Amygdala (tissue), 56 donors: ENCODE measurements at places on chromosomes 7 and 10.

DNA sequence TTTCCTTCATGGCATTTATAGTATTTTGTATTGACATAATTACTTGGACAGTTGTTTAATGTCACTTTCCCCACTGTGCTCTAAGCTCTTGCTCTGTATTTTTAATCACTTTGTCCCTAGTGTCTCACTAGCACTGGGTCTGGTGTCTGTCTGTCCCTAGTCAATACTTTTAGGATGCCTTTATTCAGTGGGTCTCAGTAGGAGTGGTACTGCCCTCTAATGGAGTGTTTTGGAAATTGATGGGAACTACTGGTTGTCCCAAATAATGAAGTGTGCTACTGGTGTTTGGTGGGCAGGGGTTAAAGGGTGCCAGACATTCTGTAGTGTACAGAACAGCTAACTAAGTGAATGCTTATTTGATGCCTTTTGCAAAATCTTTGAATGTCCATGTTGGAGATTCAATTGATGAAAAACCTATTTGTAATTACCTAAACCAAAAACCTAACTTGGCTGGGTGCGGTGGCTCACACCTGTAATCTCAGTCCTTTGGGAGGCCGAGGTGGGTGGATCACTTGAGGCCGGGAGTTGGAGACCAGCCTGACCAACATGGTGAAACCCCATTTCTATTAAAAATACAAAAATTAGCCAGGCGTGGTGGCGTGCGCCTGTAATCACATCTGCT is 33.3 kb downstream of the CDK14 start:
- no peak for DNase-seq

DNA sequence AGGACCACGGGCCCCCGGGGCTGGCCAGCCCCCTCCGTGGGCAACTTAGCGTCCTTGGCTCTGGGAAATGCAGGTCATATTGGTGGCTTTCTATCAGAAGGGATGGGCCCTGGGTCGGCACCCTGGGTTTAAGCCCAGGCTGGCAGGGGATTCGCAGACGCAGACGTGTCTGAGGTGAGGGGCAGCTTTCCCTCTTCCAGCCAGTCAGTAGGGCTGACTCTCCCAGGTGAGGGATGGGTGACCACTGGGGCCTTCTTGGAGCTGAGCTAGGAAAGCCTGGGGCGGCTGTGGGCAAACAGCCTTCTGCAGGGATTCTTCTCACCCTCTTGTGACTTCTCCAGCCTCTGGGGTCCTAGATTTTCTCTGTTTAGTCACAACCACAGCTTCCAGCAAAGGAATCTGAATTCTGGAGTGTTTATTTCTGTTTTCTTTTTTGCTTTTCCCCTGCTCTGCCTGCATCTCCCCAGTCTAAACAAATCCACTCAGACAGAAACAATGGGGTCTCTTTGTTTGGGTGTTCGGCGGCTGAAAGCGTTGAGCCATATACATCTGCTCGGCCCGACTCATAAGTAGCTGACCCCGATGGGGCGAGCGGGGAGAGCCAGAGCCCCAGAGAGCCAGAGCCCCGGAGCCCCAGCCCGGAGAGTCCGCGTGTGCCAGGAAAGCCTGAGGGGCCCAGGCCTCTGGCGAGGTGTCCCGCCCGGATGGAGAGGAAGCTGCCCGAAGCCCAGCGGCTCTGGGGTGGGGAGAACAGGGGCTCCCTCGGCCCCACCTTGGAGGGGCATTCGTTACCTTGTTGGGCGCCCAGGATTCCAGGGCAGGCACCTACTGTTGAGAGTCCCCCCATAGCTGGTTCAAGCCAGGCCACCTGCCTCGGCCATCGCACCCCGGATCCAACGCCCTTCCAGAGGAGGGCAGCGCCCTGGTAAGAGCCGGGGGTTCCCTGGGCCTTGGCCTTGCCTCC is 2.0 kb downstream of the MNX1 start:
- DNase-seq, result no peak

DNA sequence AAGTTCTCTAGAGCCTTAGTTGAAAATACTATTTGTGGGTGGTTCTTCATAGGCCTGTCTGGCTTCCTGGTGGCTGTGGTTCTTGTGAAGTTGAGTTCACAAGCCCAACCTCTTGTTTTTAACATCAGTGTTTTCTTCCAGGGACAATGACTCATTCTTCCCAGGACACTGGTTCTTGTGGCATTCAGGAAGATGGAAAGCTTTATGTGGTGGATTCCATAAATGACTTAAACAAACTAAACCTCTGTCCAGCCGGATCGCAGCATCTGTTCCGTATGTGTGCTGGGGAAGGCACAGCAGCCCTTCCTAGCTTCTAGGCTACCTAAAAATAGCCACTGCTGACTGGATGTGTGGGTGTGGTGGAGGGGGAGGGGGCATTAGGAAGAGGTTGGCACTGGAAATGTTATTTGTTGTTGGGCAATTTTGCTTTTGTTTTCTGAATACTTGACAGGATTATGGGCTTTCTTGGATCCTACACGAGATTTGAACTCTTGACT is 3.9 kb downstream of the LSMEM1 start:
- no peak for DNase-seq

- DNase-seq, result no peak
Observed at GRCh38 chr7:101631224-101631714, 2.2 kb upstream of the MYL10 start.

- DNase-seq, result no peak
Observed at GRCh38 chr7:50507898-50508470, 57.2 kb downstream of the DDC start.

- DNase-seq, result no peak
Observed at GRCh38 chr10:127694580-127695193, 42.3 kb upstream of the FOXI2 start.

DNA sequence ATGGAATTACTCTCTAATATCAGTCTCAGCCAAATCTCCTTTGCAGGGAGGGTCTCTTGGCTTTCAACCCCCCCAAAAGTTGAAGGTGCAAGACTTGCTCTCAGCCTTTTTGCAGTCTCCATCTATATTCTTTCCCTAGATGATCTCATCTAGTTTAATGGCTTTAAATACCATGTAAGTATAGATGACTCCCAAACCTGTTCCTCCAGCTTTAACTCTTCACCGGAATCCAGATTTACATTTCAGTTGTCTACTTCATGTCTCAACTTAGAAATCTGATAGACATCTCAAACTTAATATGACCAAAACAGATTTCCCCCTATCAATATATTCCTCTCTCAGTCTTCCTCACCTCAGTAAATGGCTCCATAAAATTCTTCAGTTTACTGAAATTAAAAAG is 9.9 kb upstream of the TAS2R41 start:
- no peak for DNase-seq

DNA sequence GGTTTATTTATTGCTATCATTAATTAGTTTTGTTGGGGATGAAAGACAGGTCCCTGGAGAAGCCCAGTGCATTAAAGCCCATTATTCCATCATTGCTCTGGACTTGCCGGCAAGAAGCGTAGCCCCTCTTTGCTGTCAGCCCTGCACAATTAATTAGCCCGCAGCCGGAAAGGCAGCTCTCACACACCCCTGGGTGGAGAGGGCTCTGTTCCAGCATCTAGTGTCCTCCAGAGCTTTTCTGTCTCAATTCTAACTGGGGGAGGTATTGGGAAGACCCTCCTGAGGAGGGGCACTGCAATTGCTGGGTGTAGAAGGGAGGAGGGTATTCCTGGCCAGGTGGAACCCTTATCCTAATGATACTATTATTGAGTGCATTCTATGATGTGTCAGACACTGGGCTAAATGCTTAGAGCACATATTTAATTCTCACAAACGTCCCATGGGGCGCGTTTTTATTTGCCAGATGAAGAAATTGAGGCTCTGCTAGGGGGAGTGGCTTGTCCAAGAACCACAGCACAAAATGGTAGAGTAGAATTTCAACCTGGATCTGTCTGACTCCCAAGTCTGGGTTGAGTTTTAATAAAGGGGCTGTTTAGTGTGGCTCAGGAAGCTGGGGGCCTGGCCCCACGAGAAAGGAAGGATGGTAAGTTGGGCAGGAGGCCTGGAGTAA is 148.1 kb upstream of the PCBD1 start:
- DNase-seq, result no peak

DNA sequence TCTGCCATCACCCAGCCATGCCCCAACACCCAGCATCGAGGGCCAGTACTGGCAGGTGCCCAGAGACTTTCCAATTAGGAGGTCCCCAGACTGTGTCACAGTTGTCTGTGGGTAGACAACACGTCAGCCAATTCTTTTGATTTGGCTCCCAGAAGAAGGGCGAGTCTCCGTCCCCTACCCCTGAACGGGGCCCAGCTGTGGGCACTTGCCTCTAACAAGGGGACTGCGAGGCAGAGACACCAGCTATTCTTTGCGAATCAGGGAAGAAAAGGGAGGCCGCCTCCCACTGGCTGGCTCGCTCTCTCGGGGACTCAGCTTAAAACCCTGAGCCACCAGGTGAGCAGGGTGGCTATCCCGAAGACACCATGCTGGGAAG is 167.3 kb downstream of the USP6NL start:
- DNase-seq, result no peak

- DNase-seq, result no peak
Observed at GRCh38 chr7:77802557-77803405, 4.2 kb downstream of the PHTF2 start.

GRCh38 chr10:118311505-118311904 is 30.6 kb downstream of the FAM204A start:
- no peak for DNase-seq

DNA sequence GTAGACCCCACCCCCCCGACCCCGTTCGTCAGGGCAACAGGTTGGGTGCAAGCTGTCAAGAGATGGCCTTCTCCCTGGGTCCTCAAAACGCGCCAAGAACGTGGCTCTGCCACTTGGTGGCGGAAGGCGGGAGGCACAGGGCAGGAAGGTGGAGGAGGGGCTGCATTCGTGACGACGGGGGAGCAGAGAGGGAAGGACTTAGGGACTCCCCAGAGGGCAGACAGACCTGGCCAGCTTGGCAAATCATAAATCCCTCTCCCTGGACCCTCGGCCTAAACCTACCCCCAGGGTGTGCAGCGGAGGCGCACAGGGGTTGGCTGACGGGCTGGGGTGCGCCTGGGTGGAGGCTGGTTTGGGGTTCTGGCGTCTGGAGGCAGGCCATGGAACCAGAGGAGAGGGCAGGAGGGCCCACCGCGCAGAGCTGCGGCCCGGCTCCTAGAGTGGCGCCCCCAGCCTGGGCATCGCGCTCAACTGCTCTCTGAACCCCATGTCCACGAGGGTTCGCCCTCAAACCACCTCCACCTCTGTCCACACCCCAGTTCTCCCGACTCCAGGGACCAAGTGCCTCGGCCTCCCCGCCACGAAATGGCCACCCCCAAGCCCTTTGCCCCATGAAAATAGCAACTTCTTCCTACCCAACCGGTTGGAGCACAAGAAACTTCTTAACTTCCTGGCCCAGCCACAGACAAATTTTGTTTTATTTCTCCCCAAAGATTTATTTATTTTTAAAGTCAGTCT is 10.8 kb upstream of the GATA3 start:
- DNase-seq, result no peak

DNA sequence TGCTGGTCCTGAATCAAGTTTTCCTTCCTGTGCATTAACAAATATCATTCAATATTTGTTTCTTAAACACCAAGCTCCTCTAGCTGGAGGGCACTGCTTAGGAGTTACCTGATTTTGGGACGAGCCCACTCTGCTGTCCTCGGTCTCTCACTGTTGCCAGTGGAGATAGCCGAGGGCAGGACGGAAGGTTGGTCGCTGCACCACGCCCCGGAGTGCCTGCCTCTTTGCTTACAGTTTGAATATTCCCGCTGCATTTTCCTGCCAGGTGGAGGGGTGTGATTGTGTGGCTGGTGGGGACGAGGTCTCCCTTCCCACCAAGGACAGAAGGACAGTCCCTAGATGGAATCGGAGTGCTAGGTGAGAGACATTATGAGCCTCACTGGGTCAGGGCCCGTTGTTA is 201.5 kb downstream of the DNAJB6 start:
- DNase-seq, result no peak

- DNase-seq, result no peak
Observed at GRCh38 chr10:1084011-1084950, 28.1 kb downstream of the WDR37 start.

GRCh38 chr7:64555046-64555445 is 7.8 kb downstream of the ZNF680 start:
- DNase-seq, result no peak
